ENCODE measurements at places on chromosomes 3 and 15.
A peak's percentile ranks its signal among the peaks of the same experiment; 100 is the strongest.

DNA sequence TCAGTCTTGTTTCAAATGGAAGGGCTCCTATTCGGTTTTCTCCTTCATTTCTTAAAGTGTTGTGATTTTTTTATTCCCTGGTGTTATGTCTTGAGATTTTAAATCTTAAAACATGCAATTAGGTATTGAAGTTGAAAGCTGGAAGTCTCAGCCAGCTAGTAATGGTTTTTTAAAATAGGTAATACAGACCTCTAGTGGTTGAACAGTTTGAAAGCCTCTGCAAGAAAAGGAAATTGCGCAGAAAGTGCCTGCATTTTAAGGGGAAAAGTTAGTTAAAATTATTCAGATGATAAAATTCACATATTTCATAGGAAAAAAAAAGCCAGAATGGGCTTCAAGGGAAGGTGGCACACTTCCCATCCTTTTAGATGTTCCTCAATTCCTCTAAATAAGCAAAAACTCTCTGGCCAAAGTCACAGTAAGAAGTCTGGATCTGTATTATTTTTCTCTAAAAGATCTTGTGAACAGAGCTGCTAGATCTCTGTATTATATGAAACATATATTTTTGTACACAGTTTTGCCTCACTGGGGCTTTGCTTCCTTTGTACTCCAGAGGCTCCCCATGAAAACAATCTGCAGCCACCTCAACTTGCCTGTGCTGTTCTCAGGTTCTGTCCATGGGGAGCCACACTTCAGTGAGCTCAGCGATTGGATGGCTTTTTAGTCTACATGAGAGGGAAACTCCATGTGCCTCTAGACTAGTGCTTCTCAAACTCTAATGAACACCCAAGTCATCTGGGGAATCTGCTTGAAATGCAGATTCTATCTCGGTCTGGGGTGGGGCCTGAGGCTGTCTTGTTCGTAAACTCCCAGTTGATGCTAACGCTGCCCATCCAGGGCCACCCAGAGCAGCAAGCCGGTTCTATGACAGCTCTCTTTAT, 21.5 kb downstream of the AGTR1 start:
- no peak for DNase-seq

- no peak for DNase-seq
Measured at GRCh38 chr3:141096164-141096563, 45.0 kb downstream of the SPSB4 start.

GRCh38 chr3:132703733-132704132, 18.5 kb downstream of the NPHP3 start:
- no peak for DNase-seq

DNA sequence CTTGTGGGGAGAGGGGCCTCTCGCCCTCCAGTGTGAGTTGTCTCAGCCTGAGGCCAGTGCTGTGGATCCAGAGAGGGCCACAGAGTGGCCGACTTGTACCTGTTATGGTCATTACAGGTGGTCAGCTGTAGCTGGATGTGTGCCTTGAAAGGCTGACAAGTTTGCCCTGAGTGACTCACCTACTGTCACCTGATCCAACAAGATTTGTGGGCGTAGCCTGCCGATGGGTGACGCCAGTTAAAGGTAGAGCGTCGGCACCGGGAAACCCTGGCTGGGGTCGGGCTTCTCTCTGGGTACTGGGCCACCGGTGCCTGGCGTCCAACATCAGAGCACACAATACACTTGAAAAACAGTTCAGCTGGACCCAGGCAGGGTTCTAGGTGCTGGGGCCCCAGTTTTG, 2.8 kb upstream of the ISG20 start:
- DNase-seq, result no peak

DNA sequence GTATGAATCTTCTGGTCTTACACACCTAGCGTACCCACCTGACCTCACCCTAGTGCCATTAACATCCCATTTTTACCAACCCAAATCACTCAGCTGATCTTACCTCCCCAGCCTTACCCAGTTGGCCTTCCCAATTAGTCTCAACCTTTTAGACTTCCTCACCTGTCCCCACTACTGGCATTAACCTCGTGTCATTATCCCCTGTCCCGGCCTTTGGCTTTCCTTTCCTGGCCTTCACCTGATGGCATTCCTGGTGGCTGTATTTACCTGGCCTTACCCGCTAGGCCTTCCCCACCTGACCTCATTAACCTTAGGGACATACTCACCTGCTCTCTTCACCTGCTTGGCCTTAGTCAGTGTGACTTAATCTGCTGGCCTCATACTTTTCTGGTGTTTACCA, 104.1 kb downstream of the IL12A start:
- no peak for DNase-seq

DNA sequence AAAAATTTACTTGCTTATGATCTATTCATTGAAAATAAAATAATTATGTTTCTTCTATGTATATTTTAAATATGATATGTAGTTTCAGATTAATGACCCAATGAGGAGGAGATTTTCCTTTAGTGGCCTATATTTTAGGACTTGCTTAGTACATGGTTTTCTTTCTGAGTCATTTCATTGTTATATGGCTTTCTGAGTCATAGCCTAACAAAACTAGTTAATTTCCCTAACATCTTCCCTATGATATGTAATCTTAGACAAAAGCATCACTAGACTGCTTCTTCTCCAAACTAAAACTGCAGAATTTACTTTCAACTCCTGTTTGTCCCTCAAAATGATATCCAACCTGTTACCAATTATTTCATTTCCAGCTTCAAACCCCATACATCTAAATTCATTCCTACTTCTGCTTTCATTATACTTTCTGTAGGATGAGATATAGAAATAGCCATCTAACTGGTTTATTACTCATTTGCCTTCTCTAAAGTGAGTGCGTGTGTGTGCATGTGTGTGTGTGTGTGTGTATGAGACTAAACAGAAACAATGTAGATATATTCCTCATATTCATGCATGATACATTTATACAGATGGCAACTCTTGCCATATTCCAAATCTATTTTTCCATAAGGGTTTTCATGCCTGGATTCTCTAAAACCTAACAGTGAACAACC, 915.0 kb upstream of the GBE1 start:
- DNase-seq, result no peak

DNA sequence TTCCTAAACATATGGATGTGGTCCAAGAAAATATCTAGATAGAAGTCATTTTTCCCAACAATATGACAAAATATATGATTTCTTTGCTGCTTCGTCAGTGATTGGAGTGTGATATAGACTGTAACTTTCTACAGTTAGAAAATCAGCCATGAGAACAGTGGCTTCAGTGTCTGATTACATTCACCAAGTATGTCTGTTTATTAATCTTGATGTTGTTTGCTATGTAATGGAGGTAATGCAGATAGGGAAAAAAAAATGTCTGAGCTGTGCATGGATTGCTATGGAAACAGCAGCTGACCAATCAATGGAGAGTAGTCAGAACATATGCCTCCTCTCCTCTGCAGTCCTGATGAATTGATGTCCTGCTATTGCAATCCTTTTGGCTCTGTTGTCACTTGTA, 72.3 kb upstream of the GAP43 start:
- DNase-seq, result no peak

DNA sequence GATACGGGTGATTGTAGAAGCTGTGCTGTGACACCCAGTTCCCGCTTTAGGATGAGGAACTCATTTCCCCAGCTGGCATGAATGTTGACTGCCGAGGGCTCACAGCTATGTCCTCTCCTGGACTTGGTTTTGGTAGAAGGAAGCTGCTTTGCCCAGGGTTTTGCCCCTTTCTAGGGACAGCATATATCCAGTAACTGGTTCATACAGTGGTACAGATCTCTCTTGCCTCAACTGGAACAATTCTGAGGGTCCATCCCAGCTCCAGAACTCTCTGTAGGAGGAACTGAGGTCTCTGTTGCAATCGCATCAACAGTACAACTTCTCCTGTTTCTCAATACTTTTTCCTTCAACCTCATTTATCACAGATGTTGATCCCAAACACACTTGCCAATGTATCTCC, 54.5 kb upstream of the FNDC3B start:
- no peak for DNase-seq

GRCh38 chr3:106530367-106530766, 661.6 kb upstream of the CBLB start:
- no peak for DNase-seq

GRCh38 chr3:22731901-22732300, 471.2 kb upstream of the UBE2E2 start:
- DNase-seq, result no peak

GRCh38 chr3:151726016-151726415, 7.7 kb upstream of the AADACL2 start:
- no peak for DNase-seq

GRCh38 chr3:171108066-171108465, 81.5 kb upstream of the SLC2A2 start:
- no peak for DNase-seq

DNA sequence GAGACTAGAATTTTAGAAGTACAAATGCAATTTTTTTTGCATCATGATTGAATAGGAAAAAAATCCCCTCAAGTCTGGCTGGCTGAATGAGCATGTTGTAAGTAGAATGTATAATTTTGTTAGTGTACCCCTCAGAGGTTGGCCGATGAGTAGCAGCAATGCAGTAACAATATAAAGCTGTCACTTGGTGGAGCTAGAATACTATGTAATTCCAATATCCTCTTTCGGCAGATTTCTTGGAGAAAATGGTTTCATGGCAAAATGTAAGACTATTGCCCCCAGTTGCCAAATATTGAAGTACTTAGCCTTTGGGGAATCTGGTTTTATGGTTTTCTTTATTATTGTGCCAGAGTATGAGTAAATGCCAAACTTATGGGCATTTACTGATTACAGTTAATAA, 39.8 kb upstream of the SGO1 start:
- no peak for DNase-seq

- no peak for DNase-seq
Measured at GRCh38 chr15:61014698-61015097, 214.4 kb downstream of the RORA start.

DNA sequence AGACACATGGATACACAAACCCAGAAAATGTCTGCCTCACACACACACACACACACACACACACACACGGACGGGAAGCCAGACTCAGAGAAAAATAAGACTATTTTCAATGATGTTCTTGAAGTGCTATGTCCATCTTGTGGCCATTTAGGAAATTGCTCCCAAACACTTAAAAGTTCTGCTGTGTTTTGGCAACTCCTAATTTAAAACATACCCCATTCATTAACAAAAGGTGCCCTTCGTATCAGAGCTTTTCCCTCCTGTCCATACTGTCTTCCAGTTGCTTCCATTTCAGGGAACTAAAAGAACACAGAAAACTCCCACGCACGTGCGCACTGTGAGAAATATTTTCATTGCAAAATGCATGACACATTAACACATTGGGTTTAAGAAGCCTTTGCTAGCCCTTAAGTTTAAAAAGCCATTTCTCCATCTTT, 44.6 kb downstream of the SLC12A1 start:
- no peak for DNase-seq

DNA sequence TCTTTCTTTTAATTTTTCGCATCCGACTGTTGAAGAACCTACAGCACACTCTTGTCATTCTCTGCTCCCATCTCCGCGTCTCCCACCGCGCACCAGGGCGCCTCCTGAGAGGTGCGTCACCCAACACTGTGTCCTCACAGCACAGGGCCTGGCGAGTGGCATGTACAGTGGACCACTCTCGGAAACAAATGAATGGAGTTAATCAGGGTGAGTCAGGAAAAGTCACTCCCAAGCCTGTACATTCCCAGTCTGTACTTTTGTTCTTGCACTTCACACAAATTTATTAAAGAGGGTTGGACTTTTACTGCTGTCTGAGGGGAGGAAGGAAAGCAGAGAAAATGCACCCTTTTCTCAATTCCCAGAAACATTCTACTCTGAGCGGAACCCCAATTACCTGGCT, 625 bp downstream of the COL6A6 start:
- DNase-seq, result no peak

GRCh38 chr3:88230638-88231037, 80.9 kb downstream of the C3orf38 start:
- DNase-seq, result no peak

DNA sequence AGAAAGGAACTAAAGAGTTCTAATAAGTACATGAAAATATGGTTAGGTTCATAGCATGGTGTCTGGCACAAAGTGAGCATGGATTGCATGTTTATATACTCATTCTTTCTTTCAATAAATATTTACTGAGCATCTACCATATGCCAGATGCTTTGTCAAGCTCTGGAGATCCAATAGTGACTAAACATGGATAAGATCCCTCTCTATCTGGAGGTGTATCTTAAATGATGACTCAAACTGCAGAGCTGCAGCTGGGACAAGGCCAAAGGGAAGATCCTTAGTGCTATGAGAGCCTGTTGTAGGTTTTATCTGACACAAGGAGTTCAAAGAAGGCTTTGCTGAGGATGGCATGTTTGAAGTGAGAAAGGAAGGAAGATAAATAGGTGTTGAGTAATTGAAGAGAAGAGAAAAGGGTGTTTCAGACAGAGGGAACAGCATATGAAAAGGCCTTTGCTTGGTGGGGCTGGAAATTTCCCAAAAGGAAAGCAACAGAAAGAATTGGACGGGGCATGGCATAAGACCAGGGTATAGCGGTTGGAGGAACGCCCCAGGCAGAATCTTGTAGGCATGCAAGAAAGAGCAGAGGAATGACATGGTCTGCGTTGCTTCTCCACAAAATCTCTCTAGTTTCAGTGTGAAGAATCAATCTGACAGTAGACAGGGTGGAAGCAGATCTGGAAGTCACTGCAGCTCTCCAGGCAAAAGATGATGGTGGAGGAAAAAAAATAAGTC, 239.9 kb upstream of the LRTM1 start:
- no peak for DNase-seq

DNA sequence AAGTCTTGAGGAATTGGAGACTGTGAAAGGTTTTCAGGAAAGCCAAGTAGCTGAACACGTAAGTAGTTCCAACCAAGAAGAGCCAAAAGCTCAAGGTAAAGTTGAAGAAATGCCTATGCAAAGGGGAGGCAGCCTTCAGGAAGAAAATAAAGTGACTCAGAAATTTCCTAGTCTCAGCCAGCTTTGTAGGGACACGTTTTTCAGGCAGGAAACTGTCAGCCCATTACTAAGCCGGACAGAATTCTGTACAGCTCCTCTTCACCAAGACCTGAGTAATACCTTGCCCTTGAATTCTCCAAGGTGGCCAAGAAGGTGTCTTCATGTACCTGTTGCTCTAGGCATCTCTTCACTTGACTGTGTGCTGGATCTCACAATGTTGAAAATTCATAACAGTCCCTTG, 48.6 kb downstream of the CDAN1 start:
- DNase-seq, result no peak

DNA sequence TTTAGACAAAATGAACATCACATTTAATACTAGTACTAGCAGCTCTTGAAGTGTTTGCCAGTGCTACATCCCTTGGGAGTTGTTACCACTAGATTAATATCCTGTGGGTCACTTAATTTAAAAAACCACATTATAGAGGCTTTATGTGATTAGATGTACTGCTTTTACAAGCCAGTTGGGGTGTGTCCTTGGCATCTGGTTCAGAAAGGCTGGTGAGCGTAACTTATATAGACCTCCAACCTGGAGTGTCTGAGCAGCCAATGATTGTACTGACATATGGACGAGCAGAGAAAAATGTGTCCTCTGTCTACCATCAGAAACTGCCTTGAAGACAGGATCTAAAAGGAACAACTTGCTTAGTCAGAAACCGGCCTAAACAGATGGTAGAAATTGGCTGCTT, 306.2 kb upstream of the ATP11B start:
- DNase-seq, result no peak

- DNase-seq, result peak; percentile 27
Measured at GRCh38 chr15:34436956-34437442, 609 bp downstream of the GOLGA8A start.
